ENCODE measurements at places on chromosomes 11 and 22. TPM values are rescaled to one million over a fixed set of nuclear protein-coding genes. Genes with fewer than 3 reads are reported as not detected.

DNA sequence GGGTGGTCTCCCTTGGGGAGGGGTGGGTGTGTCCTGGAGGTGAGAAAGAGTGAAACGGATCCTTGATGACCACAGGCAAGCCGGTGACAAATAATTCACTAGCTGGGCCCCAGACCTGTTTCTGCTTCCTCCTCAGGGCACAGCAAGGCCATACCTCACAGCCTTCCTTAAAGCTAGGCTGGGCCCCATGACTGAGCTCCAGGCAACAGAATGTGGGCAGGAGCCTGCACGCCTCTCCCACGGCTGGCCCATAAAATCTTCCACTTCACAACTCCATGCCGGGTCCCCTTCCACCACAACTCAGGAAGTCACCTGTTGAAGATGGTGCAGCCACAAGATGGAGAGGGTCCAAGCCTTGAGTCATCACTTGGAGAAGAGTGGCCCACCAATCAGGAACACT lies 23.9 kb downstream of the SLC22A12 start:
- DNase-seq = no peak

DNA sequence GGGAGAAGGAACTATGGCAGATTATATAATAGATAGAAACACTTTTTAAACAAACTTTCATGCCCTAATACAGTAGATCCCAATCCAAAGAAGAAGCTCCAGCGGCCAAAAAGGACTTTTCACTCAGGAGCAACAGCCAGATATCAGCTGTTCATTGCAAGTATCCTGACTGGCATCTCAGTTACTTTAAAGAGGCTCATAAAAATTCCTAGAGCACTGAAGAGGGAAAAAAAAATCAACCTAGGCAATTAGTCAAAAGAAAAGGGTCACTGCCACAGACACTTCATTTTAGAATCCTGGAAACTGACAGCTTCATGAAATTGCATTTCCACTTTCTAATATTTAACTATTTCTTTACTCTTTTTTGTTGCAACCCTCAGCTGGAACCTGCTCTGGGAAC lies 170.6 kb upstream of the SOX6 start:
- DNase-seq = no peak

GRCh38 chr11:122394313-122394712 lies 261.2 kb upstream of the UBASH3B start:
- DNase-seq = peak; percentile 55

GRCh38 chr11:6468712-6469495 lies 4.8 kb downstream of the TRIM3 start:
- peak; percentile 98 for DNase-seq

GRCh38 chr11:111469200-111469599 lies 43.0 kb downstream of the BTG4 start:
- no peak for DNase-seq

- no peak for DNase-seq
Observed at GRCh38 chr11:31680770-31681169, 130.4 kb downstream of the PAX6 start.

DNA sequence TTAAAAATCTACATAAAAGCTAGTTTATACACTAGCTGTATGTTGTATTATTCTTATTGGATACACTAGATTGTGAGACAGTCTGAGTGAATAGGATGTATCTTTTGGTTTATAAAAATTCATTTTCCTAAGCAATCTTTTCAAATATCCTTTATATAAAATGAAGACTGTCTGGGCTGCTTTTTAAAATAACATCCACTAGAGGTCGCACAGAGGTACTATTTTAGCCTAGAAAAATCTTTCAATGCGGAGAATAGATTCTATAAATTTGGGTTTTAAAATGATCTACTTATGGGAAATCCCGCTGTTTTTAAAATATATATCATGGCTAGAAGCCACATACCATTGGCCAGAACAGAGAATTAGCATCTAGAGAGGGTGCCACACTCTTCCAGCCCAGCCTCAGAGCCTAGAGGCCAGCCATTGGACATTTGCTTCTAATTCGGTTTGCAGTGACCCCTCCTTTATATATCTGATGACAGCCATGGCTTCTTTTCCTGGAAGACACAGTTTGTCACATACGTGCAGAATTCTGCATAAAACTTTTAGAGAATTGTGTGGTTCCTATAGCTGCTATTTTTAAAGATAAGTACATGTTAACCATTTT lies 7.3 kb downstream of the C11orf97 start:
- peak; percentile 40 for DNase-seq

- DNase-seq = no peak
Observed at GRCh38 chr11:46967962-46968361, 31.4 kb downstream of the CSTPP1 start.

DNA sequence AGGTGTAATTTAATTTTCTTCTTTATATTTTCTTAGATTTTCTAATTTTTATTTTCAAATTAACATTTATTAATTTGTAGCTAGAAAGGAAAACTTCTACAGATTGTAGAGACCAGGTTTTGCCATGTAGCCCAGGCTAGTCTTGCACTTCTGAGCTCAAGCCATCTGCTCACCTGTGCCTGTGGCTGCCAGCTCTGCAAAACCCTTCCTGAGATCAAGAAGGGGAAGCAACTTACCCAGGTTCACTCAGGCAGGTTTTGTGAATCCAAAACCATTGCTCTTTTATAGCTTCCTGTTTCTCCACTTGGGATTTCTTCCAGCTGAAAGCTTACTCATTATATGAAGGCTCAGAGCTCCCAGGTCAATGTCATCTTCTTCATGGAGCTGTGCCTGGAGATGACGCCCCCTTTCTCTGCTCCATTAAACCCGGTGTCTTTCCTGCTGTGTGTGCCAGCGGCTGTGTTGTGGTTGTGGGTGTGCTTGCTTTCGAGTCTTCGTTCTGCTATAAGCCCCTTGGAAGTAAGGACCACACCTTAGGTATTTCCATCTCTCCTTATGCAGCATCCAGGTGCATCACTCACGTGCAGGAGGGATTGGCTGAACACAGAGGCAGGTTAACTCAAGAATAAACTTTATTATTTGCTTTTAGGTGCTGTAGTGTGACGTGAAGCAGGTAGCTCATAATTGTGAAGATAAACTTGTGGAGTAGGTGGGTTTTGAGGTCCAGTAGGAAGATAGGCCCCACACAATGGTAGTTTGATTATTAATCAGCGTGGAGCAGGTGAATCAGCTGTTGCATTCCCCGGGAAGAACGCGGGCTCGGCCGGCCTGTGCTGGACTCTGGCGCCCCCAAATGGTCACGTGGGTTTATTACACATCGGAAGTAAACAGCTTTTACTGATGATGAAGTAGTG lies 42.2 kb upstream of the INCENP start:
- peak; percentile 79 for DNase-seq

DNA sequence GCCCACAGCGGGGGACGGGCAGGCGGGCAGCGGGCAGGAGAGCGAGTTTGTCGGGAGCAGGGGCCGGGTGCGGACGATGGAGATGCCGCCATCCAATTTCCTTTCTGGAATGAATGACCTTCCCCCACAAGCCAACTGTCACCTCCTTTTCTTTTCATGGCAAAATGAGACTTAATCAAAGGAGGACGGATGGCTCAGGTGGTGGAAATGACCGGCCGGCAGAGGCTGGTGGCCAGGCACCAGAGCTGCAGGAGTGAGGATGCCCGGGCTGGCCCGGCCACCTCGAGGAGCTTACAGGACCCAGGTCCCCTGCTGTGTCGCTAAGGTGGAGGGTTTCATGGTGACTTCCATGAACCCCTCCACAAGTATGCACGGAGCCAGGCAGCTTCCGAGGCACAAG lies 11.7 kb downstream of the SHISAL1 start:
- no peak for DNase-seq

DBX1 gene
- total RNA-seq = 5.3 TPM

SNAP29 gene
- 5.6 TPM for total RNA-seq

VSIG10L2 gene
- total RNA-seq = not detected

PYGM gene
- total RNA-seq = 1.4 TPM
